AG08395 (cell line): ENCODE measurements at places on chromosomes 1 and 21.
A peak's percentile ranks its signal among the peaks of the same experiment; 100 is the strongest.

DNA sequence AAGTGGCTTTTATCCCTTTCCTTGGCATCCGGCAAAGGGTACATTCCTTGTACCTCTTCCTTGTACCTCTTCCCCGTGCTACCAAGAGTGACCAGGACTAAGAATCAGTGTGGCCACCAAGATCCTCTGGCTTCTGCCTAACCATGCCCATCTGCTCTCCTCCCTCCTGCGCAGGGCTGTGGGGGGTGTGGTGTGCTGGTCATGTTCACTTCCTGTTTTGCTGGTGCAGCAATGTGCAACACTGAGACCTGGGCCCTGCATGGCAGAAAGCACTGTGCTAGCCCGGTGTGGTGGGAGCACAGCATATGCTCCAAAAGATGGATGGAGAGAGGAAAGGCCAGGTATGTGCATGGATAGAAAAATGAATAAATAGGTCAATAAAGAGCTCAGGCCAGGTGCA, 33.3 kb upstream of the TENT5C start:
- no peak for DNase-seq

GRCh38 chr1:201649761-201650622, 111.1 kb downstream of the NAV1 start:
- DNase-seq: peak; percentile 63

DNA sequence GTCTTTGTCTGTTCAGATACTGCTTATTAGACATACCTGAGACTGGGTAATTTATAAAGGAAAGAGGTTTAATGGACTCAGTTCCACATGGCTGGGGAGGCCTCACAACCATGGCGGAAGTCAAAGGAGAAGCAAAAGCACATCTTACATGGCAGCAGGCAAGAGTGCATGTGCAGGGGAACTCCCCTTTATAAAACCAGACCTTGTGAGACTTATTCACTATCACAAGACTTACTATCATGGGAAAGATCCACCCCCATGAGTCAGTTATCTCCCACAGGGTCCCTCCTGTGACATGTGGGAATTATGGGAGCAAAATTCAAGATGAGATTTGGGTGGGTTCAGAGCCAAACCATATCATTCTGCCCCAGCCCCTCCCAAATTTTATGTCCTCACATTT, 7.1 kb upstream of the PSMA5 start:
- DNase-seq: no peak

DNA sequence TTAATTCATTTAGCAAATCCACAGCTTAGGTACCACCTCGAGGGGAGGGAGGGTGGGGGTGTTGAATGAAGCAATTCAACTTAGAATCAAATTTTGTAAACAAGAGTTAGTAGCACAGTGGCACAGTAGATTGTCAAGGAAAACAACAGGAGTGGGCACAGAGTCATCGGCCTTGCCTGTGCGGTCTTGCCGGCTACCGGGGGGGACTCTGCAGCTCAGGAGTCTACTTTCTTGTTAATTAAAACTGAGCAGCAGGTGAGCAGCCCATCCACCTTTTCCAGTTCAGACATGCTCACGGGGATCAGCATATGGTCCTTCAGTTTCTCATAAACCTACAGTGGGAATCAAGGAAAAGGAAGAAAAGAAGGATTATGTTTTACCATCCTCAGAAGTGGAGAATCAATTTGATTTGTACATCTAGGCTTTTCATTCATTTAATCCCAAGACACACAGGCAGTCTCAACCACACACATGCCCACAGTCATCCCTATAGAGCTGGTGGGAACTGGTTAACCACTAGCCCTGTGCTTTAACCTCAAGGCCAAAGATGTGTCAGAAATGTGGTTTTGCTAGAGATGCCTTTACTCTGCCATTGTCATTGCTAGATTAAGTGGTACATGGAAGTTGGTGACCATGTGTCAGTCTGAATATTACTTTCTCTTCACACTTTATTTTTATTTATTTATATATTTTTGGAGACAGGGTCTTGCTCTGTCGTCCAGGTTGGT, 45.0 kb upstream of the BCL10 start:
- peak; percentile 41 for DNase-seq

DNA sequence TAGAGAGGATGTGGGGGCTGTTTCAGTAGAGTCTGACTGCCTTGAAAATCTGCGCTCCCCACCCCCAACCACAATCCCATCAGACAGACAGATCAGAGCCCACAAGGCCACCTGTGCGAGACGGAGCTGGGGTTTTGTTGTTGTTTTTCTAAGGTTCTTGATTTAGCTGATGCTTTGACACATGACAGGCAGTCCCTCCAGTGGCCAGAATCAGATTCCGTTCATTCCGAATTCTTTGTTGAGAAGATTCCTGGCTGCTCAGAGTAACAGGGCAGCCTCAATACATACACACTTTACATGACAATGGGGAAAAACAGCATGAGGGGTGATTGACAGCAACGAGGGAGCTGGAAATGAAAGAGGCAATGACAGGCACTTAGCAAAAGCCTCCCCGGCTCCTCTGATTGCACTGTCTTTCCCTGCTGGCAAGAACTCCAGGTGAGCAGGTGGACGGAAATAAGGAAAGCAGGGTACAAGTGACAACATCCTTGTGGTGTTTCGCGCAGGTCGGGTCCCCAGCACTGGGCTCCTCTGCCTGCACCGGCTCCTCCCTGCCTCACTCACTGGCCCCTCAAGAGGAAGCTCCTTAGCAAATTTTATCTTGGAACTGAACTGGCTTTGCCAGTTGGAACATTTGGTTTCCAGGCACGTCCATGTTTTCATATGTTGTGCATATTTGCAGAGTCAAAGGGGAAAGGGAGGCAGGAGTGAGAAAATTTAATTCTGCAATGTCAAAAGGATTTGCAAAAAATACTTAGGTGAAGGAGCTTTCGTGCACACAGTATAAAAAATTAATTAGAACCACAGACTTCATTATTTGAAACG, 148.7 kb downstream of the PGBD5 start:
- no peak for DNase-seq

DNA sequence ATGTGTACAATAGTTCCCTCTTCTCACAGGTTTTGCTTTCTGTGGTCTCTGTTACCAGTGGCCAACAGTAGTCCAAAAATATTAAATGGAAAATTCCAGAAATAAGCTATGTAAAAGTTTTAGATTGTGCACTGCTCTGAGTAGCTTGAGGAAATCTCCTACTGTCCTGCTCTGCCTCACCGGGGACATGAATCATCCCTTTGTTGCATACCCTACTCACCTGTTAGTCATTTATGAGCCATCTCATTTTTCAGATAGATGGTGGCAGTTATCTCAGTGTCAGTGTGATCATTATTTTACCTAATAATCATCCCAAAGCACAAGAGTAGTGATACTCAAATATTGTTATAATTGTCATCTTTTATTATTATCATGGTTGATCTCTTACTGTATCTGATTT, 688.1 kb downstream of the PLA2G4A start:
- DNase-seq: no peak

DNA sequence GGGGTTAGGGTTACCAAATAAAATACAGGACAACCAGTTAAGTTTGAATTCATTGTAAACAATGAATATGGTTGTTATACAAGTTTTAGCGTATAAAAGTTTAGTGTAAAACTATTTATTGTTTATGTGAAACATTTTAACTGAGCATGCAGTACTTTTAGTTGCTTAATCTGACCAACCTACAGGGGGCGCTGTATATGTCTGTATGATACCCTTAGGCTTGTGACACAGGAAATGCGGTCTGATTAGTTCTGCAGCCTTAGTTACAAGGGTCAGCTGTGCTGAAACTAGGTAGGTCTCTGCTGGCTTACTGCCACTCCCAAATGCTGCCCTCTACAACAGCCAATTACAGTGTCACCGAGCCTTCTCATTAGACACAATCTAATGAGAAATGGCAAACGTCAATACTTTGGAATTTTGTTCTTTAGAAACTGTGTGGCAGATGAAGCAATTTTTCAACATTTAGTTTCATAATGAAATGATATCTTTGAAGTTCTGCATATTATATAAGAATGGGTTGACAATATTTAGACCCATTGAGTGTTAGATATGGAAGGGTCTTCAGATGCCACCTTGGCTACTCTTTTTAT, 56.2 kb downstream of the NTNG1 start:
- no peak for DNase-seq

DNA sequence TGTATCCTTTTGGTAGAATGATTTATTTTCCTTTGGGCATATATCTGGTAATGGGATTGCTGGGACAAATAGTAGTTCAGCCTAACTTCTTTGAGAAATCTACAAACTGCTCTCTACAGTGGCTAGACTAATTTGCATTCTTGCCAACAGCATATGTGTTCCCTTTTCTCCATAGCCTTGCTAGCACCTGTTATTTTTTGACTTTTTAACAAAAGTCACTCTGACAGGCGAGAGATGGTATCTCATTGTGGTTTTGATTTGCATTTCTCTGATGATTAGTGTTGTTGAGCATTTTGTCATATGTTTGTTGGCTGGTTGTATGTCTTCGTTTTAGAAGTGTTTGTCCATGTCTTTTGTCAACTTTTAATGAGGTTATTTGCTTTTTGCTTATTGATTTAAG, 99.8 kb downstream of the UCK2 start:
- no peak for DNase-seq

DNA sequence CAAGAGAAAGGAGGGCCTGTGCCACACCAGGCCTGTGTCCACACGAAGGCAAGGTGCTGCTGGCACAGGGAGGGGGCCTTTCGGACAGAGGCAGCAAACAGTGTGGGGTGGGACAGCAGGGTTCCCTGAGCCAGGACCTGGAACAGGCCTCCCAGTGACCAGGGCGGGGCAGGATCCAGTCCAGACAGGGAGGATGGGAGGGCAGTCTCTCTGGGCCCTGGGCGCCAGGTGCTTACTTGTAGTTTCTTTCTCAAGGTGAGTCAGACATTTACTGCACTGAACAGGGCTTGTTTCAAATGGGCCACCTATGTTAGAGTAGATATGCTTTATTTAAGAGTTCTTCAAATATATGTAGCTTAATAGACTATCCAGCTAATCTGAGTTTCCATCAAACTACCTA, 52.8 kb upstream of the STUM start:
- no peak for DNase-seq

GRCh38 chr1:229251185-229251584, 19.7 kb upstream of the RAB4A start:
- no peak for DNase-seq

DNA sequence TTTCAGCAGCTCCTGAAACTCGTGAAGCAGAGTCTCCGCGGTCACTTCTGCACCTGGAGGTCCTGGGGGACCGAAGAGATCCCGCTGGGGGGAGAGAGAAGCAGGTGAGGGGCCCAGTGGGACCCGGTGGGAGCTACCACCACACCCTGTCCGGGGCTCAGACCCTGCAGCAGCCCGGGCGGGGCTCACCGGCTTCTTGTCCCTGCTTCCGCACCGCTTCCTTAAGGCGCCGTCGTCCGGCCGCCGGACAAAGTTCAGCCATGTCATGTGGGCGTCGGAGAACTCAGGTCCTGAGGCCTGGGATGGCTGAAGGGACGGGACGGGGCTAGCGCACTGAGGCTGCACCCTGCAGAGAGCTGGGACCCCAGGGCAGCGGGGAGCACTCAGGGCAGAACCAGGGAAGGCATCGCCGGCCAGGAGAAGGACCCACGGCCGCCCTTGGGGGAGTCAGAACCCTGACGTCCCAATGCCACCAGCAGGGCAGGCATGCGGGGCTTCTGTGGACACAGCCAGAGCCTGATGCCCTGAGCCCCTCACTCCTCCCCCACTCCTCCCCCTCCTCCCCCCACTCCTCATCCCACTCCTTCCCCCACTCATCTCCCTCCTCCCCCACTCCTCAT, 2.2 kb downstream of the C1QTNF12 start:
- DNase-seq: no peak

DNA sequence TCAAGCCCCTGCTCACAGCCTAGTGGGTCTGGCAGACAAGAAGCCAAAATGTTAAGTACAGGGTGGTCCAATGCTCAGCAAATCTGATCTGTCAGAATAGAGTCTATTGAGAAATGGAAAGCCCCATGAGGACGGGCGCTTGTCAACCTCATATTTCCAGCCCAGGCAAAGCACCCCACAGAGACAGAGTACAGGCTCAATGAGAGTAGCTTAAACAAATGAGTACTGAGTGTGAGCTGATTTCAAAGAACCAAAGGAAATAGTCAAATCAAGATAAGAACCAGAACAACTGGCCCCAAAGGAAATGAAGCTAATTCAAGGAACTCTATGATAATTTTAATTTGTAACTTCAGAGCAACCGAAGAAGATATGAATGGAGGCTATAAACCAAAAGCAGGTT, 44.6 kb upstream of the SLC30A1 start:
- DNase-seq: no peak

- DNase-seq: no peak
Observed at GRCh38 chr21:45164124-45164511, 89.7 kb downstream of the ADARB1 start.

DNA sequence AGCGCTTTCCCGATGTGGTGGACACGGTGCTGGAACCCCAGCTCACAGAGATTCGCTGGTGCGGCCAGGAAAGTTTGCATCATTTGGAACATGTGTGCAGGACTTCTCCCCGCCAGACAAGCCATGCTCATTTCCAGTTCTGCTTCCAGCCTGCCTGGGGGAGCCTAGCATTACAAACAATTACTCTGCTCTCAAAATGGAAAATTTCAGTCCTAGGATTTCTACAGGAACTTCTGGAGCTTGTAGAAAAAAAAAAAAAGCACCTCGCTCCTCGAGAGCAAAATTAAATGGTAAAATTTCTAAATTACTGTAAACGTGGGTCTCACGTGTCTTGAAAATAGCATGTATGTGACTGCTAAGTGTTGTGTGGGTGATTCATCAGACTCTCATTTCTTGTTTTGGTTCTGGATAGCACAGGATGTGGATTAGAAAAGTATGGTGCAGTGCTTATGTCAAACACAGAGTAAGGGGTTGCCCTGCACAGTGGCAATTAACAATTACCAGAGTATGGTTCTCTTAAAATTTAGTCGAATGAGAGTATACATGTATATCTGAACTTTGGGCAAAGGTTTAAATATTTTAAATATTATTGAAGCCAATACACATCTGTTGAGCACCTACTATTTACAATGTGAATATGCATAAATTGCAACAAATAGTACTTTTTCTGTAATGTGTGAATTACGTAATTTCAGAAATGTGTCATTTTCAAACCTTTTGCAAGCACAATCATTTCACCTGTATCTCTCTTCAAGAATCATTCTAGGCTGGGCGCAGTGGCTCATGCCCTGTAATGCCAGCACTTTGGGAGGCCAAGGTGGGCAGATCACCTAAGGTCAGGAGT, 61.8 kb upstream of the PTGFRN start:
- peak; percentile 68 for DNase-seq

GRCh38 chr21:25215698-25216384, 391.4 kb downstream of the MRPL39 start:
- DNase-seq: no peak

GRCh38 chr1:166145499-166145898, 21.3 kb downstream of the FAM78B start:
- no peak for DNase-seq

GRCh38 chr1:27862671-27863537, 9.4 kb upstream of the THEMIS2 start:
- DNase-seq: peak; percentile 98

GRCh38 chr21:40972151-40972550, 125.2 kb upstream of the DSCAM start:
- DNase-seq: no peak
